ENCODE measurements at places on chromosomes 12 and 14.

- no peak for DNase-seq
Observed at GRCh38 chr12:14443531-14443930, 78.0 kb downstream of the ATF7IP start.

DNA sequence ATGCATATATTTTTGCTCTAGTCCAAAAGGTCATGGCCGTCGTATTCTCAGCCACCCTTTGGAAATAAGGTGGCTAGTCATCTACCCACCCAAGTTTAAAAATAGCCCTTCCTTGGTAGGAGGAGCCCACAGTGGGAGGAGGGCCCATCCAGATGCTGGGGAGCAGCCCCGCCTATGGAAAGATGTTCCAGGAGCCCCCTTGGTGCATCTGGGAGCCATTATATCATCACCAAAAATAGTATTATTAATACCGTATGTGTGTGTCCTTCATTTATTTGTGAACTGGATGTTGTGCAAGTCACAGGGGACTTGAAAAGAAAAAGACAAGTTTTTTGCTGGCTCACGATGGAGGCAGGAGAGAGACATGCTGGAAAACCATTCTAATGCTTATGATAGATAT, 34.0 kb downstream of the EMP1 start:
- DNase-seq, result no peak

GRCh38 chr12:50845021-50845647, 2.4 kb downstream of the TMPRSS12 start:
- no peak for DNase-seq

DNA sequence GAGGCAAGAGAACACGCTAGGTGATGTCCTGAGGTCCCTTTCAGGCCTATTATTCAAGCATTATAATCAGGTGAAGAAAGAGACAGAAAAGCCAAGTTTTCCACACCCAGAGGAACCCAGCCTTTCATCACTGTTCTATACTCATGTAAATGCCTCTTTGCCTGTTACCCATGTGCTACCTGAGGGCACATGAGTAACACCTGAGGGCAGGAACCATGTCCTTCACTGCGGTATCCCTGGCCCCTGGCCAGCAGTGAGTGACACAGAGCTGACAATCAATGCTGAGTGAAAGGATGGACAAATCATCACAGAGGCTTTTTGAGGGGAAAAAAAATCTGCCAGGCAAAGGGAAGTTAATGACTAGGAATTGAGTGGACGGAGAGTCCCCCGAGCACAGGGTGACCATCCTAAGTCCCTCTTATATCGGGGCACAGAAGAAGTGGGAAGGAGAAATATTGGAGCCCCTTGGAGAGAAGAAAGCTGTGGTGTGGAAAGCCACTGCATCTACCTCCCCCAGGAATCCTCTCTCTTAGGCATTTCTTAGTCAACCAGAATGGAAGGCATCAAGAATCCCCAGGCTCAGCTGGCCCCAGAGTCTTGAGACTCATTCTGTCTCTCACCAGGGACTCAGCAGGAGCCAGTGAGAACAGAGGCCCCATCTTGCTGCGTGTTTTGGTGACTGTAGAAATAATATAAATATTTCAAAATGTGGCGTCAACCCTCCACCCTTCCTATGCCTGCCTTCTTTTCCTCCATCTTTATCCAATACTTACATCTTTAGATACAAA, 212.9 kb downstream of the DPF3 start:
- no peak for DNase-seq

DNA sequence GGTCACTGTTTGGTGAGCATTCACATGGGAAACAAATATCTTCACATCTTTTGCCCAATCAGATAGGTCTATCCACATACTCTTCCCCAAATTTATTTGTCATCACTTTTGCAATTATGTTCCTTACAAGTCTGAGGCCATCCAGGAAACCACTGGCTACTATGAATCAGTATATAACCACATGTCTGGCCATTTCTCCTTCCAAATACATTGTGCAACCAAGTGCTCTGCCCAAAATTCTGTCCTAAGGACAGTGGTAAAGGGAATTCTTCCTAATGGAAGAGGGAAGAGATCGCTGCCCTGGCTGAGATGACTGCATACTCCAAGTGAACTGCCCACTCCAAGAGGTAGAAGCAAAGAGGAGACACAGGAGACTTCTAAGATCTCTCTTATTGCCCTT, 148.9 kb upstream of the MAX start:
- no peak for DNase-seq

Data from activated CD4-positive, alpha-beta T cell treated with anti-CD3 and anti-CD28 coated beads, Interleukin-2, amount 50 U/mL, for 1 hour (primary cell).